ENCODE measurements at places on chromosomes 5 and 9. TPM values are rescaled to one million over a fixed set of nuclear protein-coding genes. Genes with fewer than 3 reads are reported as not detected.

The INSL6 gene
- total RNA-seq, result not detected

The GZMA gene
- 18.3 TPM for total RNA-seq

The GPX8 gene
- total RNA-seq, result not detected

The NTNG2 gene
- 1.2 TPM for total RNA-seq

The SLC34A1 gene
- not detected for total RNA-seq

The SCGB3A2 gene
- total RNA-seq, result not detected

The SLC34A3 gene
- total RNA-seq, result not detected

The CCDC192 gene
- not detected for total RNA-seq

Measured in activated CD8-positive, alpha-beta memory T cell treated with anti-CD3 and anti-CD28 coated beads for 36 hours (primary cell).